ENCODE measurements at places on chromosomes 1 and 21.

DNA sequence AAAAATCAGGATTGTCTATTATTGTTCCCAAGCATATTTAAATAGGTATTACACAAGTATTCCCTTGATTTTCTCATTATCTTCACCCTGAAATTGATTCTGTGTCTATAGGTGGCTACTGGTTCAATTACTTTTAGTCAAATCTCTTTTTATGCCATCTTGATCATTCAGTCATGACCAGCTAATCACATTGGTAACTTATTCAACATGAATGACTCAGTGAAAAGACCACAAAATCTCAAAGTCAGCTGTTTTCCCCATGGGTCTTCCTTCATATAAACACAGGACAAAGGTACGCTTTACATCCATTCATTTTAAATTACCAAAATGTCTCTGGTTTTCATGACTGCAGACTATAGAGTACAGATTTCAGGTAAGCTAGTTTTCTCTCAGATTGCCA lies 23.7 kb upstream of the NRIP1 start:
- DNase-seq = no peak

- no peak for DNase-seq
Observed at GRCh38 chr1:231913493-231913892, 286.9 kb downstream of the DISC1 start.

DNA sequence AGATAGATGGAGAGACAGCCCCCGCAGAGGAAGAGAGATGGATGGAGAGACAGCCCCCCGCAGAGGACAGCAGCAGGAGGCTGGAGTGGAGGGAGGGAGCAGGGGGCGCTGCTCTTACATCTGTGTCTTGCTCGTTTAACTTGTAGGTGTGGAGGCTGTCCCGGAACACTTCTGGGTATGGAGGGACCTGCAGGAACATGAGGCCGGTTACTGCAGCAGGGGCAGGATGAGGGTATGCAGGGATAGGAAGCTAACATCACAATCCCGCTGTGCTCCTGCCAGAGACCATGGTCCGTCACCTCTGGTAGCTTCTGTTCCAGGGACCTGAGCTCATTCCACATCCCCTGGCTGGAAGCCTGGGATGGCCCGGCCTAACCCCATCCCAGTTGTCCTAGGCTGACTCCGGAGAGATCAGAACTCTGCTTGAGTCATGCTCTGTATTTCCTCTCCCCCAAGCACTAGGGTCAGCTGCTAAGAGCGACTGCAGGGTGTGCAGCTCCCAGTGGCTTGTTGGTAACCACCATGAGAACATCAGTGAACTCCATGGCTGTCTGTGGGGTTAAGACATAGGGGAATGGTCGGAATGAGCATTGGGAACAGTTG lies 36.7 kb upstream of the GOLT1A start:
- no peak for DNase-seq

DNA sequence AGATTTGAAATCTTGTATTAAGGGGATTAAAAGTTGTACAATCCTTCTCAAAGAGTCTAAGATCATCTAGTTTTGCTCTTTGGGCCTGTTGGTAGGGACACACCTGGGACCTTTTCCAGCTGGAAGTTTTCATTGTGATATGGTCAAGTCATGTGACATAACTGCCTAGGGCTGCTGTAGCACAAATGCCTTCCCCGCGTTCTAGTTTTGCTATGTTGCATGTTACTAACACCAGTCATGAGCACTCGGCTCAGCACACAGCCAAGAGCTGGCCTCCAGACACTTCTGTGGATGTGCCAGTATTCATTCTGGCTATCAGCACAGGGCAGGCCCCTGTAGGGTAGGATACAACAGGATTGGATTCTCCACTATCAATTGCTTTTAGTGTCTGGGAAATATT lies 14.6 kb upstream of the FLG2 start:
- DNase-seq = no peak

GRCh38 chr1:236395230-236395946 lies 1.3 kb downstream of the EDARADD start:
- peak; percentile 40 for DNase-seq

- DNase-seq = no peak
Observed at GRCh38 chr1:174656409-174657059, 208.8 kb downstream of the GPR52 start.

DNA sequence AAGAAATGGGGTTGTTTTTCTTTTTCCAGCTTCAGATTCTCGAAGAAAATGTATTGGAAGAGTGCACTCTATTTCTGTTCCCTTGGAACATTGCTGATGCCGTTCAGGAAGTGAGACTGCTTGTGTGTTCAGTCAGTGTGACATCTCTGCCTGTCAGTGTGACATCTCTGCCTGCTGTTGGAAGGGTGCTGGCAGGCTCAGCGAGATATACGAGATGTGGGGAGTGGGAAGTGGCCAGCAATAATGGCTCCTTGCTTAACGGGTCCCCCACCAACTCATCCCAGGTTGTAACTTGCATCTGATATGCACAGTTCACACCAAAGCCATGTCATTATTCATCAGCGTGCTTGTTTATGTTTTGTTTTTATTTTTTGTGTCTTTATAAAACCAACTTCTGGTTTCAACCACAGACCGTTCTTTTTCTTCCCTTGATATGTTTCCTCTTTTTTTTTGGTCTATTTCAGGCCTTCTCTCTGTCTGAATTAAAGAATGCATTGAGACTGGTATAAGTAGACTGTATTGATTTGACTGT lies 145.4 kb downstream of the GALNT2 start:
- DNase-seq = no peak

GRCh38 chr1:165915932-165916348 lies 88.5 kb downstream of the UCK2 start:
- DNase-seq = no peak

- DNase-seq = no peak
Observed at GRCh38 chr1:170586321-170587252, 54.6 kb downstream of the GORAB start.

DNA sequence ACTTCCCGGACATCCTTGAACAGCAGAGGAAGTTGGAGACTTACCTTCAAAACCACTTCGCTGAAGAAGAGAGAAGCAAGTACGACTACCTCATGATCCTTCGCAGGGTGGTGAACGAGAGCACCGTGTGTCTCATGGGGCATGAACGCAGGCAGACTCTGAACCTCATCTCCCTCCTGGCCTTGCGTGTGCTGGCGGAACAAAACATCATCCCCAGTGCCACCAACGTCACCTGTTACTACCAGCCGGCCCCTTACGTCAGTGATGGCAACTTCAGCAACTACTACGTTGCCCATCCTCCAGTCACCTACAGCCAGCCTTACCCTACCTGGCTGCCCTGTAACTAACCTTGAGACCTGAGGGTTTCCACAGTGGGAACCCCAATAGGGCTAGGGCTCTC lies 17.9 kb downstream of the TENT5C start:
- DNase-seq = no peak

DNA sequence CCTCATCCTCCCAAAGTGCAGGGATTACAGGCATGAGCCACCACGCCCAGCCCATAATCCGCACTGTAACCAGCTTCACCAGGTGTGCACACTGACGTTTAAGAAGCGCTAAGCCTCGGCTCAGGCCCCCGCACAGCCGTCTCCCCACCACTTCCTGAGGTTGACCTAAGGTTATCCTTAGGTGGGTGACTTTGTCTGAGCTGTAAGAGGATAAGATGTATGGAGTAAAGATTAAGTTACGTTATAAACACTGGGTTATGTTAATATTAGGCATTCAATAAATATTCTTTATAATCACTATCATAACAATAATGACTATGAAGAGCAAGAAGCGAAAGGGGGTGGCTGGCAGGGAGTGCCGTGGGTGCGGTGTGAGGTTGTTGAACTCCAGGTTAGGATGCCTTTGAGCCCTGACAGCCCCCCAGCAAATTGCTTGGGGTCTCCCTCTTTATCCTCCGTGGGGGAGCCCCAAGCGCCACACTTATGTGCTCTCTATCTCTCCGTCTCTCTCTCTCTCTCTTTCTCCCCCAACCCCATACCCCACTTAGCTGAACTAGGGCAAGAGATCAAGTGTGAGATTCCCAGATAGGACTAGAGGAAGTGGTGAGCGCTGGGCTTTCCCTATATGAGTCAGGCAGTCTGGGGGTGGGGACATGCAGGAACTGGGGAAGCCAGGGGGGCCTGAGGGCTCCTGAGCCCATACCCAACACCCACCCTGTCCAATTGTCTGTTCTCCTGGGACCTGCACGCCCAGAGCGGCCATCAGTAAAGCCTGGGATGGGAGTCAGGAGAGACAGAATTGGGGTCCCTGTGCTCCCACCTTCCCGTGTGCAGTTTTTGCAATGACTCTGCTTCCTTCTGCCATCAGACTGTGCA lies 7.6 kb downstream of the EFHD2 start:
- no peak for DNase-seq

DNA sequence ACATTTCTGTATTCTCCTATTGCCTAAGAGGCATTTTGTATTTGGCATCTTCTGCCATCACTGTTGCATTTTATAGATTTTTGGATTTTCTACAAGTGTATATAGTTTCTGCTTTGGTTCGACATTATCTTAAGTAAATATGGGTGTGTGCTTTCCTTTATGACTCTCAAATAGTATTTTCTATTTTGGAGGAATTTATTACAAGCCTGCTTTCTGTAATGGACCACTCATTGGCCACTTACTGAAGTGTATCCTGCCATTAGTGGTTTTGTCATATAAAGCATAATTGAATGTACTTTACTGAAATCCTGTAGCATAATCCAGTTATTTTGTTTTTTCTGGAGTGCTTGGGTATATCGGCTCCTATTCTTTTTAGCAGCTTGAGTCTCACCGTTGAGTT lies 184.3 kb downstream of the PATJ start:
- no peak for DNase-seq

GRCh38 chr1:201358596-201358995 lies 18.9 kb downstream of the TNNT2 start:
- no peak for DNase-seq

- no peak for DNase-seq
Observed at GRCh38 chr1:8462371-8462892, 144.5 kb downstream of the SLC45A1 start.

Data from NCI-H774 (cell line).